ENCODE measurements at places on chromosomes 6 and 20.

- DNase-seq: no peak
These were observed 115.2 kb downstream of the PAK5 start for GRCh38 chr20:9723501-9724202.

GRCh38 chr6:18447552-18447951, 60.4 kb downstream of the RNF144B start:
- no peak for DNase-seq

DNA sequence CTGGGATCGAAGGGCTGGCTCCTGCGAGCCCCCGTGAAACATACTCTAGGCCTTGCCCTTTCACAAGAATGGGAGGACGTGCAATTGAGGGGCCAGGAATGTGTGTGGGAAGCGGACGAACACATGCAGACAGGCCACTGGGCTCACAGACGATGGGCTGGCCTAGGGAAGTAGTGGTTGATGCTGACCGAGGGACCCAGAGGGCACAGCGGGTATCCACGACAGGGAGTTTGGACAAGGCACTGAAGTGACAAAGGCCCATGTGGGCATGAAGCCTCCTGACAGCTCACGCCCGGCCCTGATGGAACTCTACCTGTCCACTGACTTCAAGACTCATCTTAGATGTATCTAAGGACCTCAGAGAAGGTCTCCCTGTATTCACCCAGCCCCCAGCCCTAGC, 52.2 kb downstream of the MYH7B start:
- no peak for DNase-seq

DNA sequence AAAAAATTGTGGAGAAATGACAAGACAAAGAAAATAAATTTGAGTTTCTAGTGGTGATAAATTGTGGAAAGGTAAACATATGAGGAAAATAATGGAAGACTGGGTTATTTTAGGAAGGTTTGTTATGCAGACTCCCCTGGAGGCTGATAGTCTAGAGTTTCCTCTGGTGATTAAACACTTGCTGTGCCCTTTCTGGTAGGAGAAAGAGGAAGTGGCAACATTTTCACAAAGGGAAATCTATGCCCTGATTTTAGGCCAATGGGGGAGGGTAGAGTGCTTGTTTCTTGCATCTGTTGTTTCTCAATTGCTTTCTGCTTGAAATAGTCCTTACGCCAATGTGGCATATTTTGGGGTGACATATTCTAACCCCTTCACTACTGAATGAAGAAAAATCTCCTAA, 129.1 kb upstream of the DOK5 start:
- DNase-seq: no peak

DNA sequence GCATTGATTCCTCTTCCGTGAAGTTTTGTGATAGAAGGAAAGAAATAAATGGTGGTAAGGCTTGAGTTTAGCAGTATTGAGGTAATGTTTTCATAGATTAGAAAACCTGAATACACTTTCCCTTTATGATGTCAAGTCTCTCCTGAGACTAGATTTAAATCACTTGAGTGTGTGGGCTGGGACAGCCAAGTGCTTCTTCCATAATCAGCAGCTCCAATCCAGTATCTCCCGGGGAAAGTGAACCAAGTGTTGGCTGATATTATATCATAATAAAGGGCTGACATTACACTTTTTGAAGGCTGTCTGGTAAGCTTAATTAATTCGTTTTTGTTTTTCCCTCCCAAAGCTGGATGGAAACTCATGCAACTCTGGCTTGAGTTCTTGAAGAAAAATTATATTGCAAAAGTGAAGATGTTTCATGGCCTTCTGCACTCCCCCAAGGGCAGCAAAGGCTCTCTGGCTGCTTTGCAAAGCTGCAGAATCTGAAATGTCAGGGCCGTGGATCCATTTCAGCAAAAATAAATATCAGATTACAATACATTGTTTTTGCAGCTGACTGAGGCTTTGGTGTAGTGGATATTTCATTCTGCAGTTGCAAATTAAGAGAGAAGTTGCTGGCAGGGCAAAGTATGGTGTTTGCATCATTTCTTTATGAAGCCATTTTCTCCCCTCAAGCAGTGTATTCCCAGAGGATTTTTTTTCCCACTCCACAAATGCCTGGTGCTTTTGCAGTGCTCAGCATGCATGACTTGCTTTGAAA, 101.2 kb downstream of the MKKS start:
- no peak for DNase-seq
